ENCODE measurements at places on chromosomes 4 and X.

GRCh38 chrX:145213504-145213903, 33.8 kb upstream of the SPANXN1 start:
- no peak for DNase-seq

- DNase-seq: no peak
These were observed 37.4 kb downstream of the ASIC5 start for GRCh38 chr4:155828628-155829027.

- DNase-seq: no peak
These were observed 48.8 kb downstream of the PPP2R2C start for GRCh38 chr4:6423575-6423974.

- no peak for DNase-seq
These were observed 180.7 kb downstream of the CRLF2 start for GRCh38 chrX:1031521-1032430.

- no peak for DNase-seq
These were observed 70.8 kb upstream of the HHIP start for GRCh38 chr4:144575181-144575580.

- no peak for DNase-seq
These were observed 614.1 kb downstream of the PCDH7 start for GRCh38 chr4:31334086-31334910.

DNA sequence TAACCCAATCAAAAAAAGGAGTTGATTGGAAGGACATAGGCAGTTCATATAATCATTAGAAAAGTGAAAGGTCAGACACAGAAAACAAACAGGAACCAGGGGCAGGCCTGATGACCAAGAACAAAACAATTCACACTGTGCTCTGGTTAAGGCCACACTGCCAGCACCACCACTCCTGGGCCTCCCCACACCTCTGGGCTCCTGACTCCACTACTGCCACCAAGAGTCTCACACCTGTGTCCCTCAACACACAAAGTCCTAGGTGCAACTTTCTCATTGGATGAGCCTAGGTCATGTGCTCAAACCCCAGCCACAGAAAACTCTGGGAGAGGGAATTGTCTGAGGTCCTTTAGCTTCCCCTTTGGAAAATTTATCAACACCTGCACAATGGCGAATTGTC, 11.1 kb upstream of the FAM9C start:
- no peak for DNase-seq

DNA sequence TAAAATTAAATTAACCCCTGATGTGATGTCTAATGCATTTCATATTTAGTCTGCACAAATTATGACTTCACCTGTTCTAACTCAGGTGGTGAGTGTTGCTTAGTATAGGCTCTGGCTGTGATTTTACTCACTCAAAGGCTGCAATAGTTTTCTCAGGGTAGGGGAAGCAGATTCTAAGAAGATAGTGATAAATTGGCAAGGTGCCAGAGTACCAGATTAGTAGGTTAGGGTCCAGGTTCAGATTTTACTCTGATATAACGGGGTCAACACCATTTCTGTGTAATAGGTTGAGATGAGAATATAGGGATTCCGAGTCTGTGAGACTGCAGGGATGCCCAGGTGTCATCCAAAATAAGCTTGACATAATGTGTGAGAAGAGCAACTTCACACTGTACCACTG, 1049.6 kb downstream of the STIM2 start:
- no peak for DNase-seq

- DNase-seq: no peak
These were observed 100.0 kb downstream of the NR3C2 start for GRCh38 chr4:148341980-148342800.

All from T-helper 17 cell (primary cell).